Suprapubic skin (tissue), 4 donors: ENCODE measurements at places on chromosomes 2 and 18.

- no peak for DNase-seq
Observed at GRCh38 chr2:33412920-33413319, 63.5 kb upstream of the RASGRP3 start.

DNA sequence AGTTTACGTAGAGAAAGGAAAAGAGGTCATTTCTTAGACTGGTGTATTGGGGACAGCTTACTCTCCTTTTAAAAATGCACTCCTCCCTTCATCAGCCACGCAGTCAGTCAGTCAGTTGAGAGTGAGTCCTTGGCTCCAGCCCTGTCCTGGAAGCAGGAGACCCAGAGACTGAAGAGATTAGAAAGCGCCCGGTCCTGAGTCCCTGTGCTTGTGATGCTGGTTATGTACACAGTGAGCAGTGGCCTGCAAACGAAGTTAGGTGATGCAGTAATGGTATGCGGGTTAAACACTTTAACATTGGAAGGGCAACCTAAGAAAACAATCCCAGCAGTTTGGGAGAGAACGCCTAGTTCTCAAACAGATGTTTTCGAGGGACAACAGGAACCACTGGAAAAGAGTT, 6.3 kb upstream of the ASB1 start:
- DNase-seq: no peak

GRCh38 chr18:59631583-59632181, 65.5 kb downstream of the CCBE1 start:
- no peak for DNase-seq

DNA sequence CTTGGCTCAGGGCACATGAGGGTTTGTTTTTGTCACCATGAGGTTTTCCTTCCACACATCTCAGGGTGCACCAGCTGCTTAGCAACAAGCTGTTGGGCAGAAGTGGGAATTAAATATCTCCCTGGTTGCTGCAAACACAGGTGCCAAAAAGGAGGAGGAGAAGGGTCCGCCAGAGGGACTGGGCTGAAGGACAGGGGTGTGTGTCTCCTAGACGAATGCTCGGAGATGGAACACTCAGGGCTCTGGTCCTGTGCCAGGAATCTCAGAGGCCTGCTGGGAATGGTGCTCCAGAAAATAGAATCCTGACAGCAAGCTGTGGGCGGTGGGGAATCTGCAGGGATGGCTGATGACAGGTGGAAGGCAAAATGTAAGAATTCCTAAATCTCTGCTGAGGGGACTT, 94.5 kb downstream of the VSNL1 start:
- no peak for DNase-seq

GRCh38 chr2:52386433-52387030, 1354.6 kb upstream of the NRXN1 start:
- DNase-seq: no peak

DNA sequence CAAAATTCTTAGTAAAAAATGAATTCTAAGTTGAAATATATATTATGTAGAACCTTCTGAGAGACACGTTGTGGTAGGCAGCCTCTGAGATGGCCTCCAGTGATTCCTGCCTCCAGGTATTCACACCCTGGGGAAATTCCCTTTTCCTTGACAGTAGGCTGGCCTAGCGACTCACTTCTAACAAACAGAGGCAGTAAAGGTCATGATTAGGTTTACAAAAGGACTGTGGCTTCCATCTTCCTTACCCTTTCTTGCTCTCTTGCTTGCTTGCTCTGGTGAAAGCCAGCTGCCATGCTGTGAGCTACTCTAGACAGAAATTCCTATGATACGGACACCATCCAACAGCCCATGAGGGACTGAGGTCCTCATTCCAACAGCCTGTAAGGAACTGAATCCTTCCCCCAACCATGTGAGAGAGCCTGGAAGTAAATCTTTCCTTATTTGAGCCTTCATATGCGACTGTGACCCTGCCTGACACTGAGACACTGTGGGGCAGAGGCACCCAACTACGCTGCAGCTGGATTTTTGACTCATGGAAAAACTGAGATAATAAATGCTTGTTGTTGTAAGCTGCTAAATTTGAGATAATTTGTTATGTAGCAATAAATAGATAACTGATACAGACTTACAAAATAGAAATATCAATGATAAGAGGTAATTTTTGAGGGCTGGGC, 32.7 kb upstream of the SERTAD2 start:
- no peak for DNase-seq

DNA sequence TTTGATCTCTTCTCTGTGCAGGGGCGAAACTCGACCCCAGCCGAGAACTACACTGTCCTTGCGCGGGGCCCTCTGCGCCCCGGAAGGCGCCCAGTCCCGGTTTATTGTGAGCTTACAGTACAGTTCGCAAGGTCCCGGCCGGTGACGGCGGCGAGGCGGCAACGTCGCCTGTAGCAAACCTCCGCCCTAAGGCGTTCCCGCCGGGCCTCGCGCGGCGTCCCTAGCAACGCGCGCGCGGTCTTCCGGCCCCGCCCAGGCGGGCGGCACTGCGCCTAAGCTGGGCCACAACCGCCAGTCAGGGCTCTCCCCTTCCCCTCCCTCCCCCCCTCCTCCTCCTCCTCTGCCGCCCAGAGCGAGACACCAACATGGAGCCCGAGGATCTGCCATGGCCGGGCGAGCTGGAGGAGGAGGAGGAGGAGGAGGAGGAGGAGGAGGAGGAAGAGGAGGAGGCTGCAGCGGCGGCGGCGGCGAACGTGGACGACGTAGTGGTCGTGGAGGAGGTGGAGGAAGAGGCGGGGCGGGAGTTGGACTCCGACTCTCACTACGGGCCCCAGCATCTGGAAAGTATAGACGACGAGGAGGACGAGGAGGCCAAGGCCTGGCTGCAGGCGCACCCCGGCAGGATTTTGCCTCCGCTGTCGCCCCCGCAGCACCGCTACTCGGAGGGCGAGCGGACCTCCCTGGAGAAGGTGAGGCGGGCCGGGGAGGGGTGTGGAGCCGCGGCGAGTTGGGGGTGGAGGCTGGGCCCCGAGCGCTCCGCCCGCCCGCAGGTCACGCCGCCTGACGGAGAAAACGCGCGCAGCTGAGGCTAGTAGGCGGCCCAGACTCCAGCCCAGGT, at the start of gene ALMS1:
Gene ALMS1 (plus strand): TSS at position 333 of the 838 bp plus-strand sequence. CDS start 33 bp downstream, at position 366.
- peak; percentile 91 for DNase-seq

DNA sequence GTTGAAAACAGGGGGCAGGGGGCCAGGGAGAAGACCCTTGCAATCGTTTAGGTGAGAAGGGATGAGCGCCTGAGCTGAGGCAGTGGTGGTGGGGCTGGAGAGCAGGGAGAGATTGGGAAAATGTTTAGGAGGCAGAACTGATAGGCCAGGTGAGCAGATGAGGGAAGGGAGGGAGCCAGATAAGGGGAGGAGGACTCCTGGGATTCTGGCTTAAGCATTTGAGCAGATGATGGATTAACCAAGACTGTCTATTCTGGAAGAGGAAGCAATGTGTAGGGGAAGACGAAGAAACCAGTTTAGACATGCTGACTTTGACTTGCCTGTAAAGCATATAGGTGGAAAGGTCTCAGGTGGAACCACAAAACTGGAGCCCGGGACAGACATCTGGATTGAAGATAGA, 49.9 kb upstream of the ASPRV1 start:
- DNase-seq: no peak

- DNase-seq: no peak
Observed at GRCh38 chr2:41910126-41910525, 137.7 kb upstream of the PKDCC start.

- no peak for DNase-seq
Observed at GRCh38 chr18:79733135-79733701, 53.6 kb downstream of the CTDP1 start.

- no peak for DNase-seq
Observed at GRCh38 chr2:149744865-149745264, 157.3 kb upstream of the MMADHC start.

GRCh38 chr18:449374-449773, 51.1 kb downstream of the COLEC12 start:
- DNase-seq: no peak

DNA sequence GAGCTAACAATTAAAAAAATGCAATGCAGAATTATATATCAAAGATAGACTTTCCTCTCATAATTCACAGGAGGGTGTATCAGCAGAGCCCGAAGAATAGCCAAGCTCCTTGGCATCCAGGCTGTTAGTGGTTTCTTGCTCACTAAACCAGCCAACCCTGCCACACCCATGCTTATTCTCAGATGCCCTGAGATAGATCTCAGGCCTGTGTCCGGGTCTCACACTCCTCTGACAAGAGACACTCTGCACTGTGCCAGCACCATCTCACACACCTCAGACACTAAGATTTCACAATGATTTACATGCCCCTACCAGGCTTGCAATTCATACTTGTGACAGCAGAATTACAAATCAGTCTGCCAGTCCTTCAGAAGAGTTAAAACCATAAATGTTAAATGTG, 64.5 kb downstream of the OSBPL1A start:
- DNase-seq: no peak

DNA sequence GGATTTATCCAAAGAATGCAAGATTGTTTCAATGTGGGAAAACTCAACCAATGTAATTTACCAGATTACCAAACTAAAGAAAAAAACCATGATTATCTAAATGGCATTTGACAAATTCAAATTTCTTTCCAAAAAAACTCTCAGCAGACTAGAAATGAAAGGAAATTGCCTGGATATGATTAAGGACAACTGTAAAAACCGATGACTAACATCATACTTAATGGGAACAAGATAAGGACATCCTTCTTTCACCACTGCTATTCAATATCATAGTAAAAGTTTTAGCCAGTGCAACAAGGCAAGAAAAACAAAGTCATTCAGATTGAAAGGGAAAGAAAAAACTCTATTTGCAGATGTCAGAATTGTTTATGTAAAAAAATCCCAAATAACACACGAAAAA, 4.4 kb upstream of the CCDC150 start:
- no peak for DNase-seq

GRCh38 chr2:105416156-105416555, 17.3 kb upstream of the FHL2 start:
- DNase-seq: no peak

DNA sequence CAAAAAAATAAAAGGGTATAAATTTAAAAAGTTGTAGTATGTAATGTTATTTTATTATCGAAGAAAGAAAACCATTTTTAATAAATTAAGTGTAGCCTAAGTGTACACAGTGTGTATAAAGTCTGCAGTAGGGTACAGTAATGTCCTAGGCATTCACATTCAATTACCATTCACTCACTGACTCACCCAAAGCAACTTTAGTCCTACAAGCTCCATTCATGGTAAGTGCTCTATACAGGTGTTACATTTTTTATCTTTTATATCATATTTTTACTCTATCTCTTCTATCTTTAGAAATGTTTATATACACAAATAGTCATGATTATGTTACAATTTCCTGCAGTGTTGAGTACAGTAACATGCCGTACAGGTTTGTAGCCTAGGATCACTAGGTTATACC, 59.5 kb downstream of the RABL2A start:
- no peak for DNase-seq

GRCh38 chr2:54704238-54704637, 19.2 kb upstream of the EML6 start:
- DNase-seq: no peak
